ENCODE measurements at places on chromosomes 11 and 22.

- no peak for DNase-seq
Measured at GRCh38 chr22:49091451-49091850, 736.2 kb downstream of the BRD1 start.

GRCh38 chr11:22339611-22340010 lies 1.4 kb downstream of the SLC17A6 start:
- no peak for DNase-seq

DNA sequence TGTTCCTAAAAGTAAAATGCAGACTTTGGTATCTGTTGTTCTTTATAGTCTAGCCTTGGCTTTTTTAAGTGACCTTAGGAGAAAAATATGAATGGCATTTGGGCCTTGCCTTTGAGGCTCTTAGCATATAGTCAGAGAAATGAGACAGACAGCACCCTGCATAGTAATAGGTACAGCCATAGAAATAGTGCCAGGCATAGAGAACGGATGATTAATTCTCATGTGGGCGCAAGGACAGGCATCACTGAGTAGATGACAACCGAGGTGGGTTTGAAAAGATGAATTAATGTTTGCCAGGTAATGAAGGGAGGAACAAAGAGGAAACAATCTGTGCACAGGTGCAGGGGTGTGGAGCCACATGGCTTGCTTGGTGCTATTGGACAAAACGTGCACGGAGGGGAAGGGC lies 90.5 kb downstream of the BMAL1 start:
- DNase-seq: no peak

- DNase-seq: no peak
Measured at GRCh38 chr11:69941546-69942332, 122.5 kb upstream of the FGF3 start.

DNA sequence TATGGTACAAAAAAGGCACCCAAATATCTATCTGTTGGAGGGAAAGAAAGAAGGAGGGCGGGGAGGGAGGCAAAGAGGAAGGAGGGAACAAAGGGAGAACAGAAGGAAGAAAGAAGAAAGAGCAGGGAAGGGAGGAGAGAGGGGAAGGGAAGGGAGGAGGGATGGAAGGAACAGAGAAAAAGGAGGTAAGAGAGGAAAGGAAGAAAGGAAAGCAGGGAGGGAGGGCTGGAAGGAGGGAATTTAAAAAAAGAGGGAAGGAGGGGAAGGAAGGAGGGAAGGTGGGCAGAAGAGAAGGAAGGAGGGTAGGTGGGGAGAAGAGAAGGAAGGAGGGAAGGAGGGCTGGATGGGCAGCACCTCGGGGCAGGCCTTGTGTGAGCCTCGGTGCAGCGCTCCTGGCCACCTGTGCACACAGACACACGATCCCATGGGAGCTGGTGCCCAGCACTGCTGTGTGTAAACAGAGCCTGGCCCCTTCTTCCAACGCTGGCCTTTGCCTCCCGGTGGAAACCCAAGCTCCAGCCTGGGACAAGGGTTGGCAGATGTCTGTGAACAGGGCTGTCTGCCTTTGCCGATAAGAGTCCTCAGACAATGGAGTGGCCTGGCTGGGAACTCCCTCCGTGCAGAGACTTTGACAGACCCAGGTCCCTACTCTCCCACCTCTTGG lies 23.2 kb downstream of the SMIM38 start:
- no peak for DNase-seq

DNA sequence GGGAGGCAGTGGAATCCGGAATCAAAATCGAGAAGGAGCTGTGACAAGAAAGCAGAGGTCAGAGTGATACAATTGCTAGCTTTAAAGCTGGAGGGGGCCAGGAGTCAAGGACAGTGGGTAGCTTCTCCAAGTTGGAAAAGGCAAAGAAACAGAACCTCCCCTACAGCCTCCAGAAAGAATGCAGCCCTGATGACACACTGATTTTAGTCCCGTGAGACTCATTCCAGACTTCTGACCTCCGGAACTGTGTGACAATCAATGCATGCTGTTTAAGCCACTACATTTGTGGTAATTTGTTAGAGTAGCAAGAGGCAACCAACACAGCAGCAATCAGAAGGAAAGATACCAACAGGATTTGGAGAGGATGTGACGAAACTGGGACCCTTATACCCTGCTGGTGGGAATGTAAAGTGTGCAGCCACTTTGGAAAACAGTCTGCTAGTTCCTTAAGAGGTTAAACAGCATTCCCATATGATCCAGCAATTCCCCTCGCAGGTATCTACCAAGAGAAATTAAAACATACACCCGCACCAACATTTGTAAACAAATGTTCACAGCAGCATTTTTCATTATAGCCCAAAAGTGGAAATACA lies 66.7 kb downstream of the DSCAML1 start:
- DNase-seq: no peak

GRCh38 chr22:48734961-48735360 lies 1092.7 kb downstream of the BRD1 start:
- DNase-seq: no peak

GRCh38 chr11:2248242-2248641 lies 22.1 kb downstream of the ASCL2 start:
- DNase-seq: no peak

DNA sequence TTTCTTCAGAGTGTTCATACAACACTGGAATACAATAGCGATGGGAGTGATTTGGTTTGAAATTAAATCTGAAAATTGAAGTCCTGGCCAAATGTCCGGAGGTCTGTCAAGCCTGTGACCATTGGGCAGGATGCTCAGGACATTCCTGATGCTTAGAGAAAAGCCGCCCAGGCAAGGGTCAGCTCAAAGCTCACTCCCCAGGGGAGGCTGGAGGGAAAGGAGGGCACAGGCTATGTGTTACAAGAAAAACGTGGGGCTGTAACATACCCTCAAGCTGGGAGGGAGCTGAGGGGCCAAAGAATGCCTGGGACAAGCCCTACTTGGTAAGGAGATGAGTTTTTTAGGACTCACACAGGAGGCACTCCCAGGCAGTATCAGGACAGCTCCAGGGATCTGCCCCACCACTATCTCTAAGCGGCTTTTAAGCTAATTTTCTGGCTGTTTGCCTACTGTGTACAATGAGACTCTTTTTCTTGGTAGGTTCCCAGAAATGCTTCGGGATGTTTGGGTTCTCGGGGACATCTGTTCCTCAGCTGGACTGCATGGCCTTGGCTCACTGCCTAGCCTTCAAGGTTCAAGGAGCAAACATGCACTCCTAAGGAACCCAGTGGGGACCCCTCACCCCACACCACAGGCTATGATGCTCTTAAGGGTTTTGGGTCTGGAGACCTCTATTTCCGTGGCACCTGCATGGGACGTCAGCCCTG lies 500.1 kb downstream of the BRD1 start:
- DNase-seq: no peak

DNA sequence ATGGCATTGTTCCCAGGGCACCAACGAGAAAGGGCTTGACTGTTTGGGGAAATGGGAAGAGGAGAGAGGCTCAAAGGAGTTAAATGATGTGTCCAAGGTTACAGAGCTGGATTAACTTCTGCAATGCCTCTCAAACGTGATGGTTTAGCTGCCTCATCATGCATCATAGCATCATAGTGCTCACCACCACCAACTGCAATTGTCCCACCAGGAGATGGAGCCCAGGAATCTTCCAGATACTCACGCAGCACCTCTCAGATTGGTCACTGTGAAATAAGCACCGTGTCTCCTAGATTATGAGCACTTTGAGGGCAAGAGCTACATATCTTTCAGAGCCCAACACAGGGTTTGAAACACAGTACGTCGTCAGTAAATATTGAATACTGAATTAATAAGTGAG lies 69.2 kb downstream of the PRSS23 start:
- DNase-seq: no peak

GRCh38 chr11:82732734-82733443 lies 775 bp downstream of the FAM181B start:
- no peak for DNase-seq

DNA sequence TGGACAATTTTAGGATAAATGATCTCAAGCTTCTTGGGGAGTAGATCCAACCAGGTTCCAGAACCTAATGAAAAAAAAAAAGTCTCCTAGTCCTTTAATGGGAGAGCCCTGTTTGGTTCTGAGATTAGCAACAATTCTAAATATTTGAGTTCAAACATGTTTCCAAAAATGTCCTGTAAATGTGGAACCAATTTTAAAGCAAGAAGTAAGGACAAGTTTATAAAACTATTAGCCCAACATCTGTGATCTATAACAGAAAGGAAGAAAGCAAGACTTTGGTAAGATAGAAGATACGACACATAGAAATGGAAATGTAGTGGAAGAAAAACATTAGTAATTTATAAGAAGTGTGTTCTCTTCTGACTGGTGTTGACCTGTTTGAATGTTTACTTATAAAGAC lies 79.7 kb upstream of the SLC5A12 start:
- no peak for DNase-seq

DNA sequence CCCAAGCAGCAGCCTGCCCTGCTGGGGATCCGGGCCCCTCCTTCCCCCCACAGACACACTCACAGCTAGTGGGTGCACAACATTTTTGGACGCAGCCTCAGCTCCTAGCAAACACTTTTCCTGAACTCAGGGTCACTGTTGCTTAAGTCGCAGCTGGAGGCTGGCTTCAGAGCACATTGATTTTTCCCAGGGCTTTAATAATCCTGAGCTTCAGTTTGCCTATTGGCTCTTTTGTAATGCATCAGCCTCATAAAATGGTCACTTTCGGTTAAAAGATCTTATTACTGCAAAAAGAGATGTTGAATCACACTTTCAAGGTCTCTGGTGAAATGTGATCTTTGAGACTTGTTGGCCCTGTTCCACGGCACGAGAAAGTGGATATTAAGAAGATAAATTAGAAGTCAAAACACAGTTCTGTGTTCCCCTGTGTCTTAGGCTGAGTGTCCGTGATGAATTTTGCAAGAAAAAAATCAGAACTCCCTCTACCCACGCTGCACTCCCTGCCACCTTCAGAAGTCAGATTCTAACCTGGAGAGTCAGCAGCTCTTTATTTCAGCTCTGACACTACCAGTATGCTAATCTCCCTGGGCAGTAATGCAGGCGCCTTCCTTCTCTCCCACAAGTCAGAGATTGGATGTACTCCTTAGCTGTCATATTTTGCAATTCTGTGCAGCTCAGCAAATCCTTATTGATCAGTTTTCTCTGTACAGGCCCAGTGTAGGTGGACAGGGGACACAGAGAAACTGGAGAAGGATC lies 158.2 kb upstream of the E2F8 start:
- DNase-seq: no peak
